ENCODE measurements at places on chromosomes 1 and 21.

DNA sequence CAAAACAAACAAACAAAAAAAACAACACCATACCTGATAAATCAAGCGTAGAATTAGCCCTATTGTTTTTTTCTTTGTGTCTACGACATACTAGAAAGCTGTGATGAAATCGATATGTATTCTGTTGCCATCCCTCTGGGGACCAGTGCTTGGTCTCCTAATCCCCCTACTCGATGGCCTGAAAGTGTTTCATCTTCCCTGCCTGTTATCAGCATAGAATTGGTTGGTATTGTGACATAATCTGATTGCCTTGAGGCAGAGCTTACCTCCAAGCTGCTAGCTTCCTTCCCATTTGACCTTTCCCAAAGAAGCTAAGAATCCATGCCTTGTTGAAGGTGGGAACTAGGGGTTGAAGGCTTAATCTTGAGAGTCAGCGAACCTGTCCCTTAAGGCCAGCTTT, 40.7 kb upstream of the PIGV start:
- DNase-seq: no peak

- peak; percentile 48 for DNase-seq
Observed at GRCh38 chr1:25796811-25797458, 3.1 kb upstream of the SELENON start.

DNA sequence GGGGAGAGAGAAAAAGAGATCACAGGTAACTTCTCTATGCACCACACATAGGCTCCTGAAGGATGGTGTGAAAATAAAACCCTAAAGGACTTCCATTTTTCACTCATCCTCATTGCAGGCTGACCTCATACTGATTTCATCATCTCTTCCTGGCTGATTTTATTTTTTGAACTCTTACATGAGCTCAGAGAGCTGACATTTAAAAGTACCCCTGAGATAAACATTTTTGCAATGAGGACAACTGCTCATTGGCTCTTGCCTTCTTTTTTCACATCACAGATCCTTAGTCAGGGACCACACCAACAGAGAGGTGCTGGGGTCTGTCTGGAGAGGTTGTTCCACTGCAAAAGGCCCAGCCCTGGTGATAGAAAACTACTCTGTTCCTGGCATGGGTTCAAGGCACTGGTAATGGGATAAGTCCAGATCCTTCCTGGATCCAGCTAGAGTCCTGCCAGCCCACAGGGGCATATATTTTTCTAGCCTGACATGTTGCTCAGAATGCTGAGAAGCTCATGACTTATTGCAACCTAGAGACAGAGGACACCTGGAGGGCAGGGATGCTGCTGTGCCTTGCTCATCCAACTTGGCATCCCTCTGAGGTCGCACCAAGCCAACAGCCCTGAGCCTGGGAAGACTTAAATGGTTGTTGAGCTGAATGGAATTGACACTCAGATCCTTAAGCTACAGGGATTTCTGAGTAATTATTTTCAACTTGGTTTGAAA, 360.0 kb downstream of the HHAT start:
- DNase-seq: no peak

DNA sequence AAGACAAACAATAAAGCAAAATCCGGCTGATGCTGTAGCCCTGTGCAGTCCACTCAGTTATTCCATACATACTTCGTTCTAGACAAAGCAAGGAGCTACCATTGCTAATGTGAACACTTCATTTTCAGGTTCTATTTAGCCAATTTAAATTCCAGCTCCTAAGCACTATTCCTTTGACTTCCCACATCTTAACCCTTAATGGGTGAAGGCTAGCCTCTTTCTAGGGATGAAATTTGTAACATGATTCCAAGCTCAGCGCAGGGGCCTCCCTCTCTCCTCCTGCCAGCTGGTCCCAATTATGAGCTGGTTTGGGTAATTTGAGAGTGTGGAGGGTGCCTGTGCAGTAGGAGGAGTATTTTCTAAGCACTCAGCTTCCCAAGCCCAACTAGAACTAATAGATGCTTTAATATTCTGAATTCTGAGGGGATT, 53.9 kb upstream of the PTGFRN start:
- DNase-seq: no peak

- no peak for DNase-seq
Observed at GRCh38 chr1:248918131-248918530, 12.1 kb downstream of the PGBD2 start.

GRCh38 chr1:43321331-43321891, 16.2 kb upstream of the MPL start:
- no peak for DNase-seq

DNA sequence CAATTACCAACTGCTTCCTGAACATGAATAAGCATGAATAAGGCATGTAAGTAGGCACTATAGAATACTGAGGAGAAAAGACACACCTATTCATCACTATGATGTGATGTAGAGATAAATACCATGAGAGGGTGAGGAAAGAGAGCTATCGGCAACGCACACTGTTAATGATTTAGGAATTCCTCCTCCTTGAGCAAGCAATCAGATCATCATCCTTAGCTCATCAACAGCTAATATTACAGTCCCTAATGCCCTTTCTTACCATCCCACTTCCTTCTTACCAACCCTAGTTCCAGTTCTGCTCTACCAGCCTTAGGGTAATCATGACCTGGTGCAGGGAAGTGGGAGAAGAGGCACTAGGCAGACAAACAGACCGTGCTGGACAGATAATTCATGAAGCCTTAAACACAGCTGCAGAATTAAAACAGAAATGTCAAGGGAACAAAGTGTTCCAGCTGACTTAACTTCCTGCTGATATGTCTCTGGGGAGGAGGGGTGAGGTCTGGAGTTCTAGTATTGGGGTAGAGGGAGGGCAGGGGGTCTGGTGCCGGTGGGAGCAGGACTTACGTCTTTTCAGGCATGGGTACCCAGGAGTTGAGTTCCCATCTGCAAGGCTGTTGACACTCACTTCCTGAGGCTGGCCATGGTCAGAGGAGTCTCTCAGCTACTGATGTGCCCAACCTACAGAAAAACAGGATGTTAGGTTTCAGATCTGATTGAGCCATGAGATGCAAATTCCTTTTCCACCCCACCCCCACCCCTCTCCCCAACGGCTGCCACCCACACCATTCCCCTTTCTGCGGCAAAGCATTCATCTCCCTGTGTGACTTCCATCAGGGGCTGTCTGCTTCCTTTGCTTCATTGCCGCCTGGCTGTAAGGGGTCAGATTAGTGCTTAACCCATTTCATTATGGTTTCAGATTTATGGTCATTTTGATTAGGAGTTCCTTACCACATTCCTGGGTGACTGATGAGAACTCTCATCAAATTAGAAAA, 12.6 kb upstream of the RCSD1 start:
- no peak for DNase-seq

- DNase-seq: no peak
Observed at GRCh38 chr1:224616756-224617409, 766 bp downstream of the CNIH3 start.

DNA sequence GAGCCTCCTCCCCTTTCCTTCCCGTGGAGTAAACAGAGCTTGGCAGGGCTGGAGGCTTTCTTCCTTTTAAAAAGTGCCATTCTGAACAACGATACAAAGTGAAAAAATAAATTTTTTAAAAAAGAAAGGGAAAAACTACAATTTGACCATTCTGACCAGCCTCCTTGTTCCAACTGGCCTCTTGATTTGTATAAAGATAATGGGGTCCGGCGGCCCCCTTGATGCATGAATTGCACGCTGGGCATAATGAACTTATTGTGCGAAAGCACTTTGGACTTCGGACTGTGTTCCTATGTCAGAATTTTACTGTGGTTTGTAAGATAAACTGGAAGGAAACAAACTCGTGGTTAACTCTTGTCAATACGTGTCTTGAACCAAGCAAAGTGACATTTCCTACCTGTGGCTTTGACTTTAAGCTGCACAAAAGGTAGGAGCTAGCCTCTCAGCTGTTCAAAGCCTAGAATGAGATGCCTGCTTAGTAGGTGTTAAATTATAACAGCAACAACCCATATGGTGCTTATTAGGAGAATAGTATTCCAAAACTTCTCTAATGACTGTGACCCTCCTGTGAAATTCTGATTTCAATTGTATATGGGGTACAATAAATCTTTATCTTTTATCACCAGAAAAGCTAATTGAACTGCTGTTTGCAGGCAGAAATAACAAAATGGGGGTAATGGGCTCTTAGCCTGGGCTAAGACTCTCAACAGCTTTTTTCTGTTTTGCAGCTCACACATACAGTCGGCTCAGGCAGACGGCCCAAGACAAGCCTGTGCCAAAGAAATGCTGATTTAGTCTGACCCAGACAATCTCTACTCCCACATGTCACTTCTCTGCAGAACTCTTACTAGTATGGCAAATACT, 9.3 kb downstream of the IRF2BP2 start:
- no peak for DNase-seq

DNA sequence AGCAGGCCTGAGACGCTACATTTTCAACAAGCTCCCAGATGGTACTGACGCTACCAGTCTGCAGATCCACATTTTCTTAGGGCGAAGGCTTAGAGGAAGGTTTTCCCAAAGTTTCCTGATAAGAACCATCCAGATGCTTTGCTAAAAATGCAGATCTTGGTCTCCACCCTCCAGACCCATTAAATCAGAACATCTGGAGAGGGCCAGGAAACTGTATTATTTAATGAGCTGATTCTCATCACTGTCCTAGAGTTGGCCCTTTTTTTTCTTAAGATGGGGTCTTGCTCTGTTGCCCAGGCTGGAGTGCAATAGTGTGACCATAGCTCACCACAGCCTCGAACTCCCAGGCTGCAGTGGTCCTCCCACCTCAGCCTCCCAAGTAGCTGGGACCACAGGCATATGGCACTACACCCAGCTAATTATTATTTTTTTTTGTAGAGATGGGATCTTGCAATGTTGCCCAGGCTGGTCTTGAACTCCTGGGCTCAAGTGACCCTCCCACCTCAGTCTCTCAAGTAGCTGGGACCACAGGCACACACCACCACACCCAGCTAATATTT, 67.2 kb upstream of the EFHD2 start:
- DNase-seq: no peak

- no peak for DNase-seq
Observed at GRCh38 chr1:67307251-67308060, at the start of gene IL12RB2. TSS of gene IL12RB2 (plus strand) at chr1:67307873. CDS start at chr1:67320369, 12,496 bp downstream.

- no peak for DNase-seq
Observed at GRCh38 chr1:172421974-172422604, 1.6 kb downstream of the C1orf105 start.

DNA sequence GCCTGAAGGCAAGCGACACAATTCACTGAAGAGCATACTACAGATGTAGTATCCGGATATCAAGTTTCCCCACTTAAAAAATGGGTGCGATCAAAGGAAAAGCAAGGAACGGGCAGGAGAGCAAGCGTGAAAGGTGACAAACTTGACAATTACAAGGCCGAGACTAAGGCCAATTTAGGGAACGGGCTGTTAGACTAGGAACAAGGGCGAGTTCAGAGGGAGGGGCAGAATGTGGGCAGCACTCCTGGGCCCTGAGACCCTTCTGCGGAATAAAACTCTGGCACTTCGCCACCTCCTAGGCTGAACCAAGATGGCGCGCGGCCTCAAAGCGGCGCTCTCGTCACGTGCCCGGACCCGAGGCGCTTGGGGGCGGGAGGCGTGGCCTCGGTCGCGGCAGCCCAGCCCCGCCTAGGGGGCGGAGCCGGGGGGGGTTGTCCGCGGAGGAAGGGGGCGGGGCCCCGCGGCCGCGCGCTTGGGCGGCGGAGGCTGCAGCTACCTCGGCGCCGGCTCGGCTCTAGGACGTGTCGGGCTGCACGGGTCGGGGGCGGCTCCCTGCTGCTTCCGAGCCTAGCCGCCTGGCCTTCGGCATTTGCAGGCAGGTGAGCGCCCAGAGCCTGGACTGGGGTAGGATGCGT, at the start of gene PPFIA4:
Gene PPFIA4 (plus strand): TSS at position 461 of the 635 bp plus-strand sequence. CDS start 12,518 bp downstream, outside the sequence.
- DNase-seq: peak; percentile 83

GRCh38 chr1:167223144-167224103, 2.7 kb downstream of the POU2F1 start:
- DNase-seq: no peak

DNA sequence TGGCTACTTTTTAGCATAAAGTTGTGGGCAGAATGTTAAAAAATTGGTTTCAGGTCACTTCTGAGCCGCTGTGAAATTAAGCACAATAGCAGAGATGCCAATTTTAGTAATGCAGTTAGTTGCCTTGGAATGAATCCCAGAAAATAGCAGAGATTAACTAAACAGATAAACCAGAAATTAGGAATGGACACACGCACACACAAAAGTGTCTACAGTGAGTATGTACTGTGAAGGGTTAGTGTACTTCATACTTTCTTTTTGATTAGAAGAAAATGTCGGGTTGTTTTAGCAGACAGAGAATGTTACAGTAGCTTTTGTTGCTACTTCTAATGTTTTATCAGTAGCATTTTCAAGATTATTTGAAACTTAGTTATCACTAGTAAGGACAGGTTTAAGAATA, 106.7 kb downstream of the LEPR start:
- no peak for DNase-seq

DNA sequence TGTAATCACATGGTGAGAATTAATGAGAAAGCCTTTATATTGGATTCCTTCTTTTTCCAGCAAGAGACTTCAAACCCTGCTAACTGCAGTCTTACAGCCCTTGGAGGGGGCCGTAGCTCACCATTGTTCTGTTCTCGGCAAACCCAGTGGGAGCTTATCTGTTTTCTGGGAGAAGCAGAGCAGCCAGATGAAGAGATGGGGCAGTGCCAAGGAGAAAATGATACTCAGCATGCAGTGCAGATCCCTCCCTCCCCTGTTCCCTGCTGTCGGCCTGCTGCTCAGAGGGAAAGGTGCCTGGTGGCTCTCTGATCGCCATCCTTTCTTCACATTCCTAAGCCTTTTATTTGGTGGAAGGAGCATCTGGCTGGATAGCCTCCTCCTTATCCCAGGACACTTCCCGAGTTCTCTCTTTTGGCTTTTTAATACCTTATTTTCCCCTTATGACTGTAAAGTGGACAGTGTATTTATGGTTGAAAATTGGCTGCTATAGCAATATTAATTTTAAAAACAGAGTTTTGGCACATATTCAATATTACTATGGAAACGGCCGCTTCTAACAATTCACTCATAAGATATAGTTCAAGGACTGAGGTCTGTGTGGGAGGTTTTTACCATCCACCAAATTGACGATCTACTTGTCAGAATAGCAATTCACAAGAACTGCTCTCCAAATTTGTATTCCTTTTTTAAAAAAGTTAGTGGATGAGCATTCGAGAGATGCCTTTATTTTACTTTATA, 203.4 kb downstream of the CRB1 start:
- no peak for DNase-seq

DNA sequence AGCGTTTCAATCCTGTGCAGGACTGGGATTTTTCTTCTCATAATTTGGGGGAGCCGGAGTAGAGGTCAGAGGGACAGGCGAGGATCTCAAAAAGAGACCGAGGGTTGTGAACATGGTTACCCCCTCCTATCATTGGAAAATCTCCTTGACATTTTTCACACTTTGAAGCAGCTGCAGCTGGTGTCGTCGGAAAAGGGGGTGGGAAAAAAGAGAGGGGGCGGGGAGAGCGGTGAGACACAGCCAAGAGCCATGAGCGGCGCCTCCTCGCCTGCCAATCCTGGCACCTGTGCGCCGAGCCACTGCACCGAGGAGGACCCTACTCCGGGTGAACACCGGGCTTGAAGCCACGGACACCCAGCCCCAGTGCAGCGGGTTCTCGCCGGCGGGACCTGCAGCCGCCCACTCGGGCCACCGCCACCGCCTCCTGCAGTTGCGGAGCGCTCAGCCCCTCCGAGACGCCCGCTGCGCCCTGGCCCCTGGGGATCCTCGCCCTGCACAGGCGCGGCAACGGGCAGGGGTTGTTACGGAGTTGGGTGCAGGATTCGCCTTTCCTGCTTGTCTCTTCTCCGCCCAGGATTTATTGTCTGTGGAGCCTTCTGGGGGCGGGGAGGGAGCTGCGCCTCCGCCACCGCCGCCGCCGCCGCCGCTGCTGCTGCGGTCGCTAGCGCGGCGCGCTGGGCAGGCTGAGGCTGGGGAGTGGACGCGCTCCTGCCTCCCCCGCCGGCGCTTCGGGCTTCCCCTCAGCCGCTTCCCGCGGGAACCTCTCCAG, at the start of gene LRRC7:
Gene LRRC7 (plus strand): TSS at position 271 of the 769 bp plus-strand sequence. CDS start 718 bp downstream, outside the sequence.
- peak; percentile 0 for DNase-seq

GRCh38 chr1:71572038-71572437, 491.2 kb upstream of the ZRANB2 start:
- DNase-seq: no peak
